AG08396 (cell line): ENCODE measurements at places on chromosomes 7 and 10.

DNA sequence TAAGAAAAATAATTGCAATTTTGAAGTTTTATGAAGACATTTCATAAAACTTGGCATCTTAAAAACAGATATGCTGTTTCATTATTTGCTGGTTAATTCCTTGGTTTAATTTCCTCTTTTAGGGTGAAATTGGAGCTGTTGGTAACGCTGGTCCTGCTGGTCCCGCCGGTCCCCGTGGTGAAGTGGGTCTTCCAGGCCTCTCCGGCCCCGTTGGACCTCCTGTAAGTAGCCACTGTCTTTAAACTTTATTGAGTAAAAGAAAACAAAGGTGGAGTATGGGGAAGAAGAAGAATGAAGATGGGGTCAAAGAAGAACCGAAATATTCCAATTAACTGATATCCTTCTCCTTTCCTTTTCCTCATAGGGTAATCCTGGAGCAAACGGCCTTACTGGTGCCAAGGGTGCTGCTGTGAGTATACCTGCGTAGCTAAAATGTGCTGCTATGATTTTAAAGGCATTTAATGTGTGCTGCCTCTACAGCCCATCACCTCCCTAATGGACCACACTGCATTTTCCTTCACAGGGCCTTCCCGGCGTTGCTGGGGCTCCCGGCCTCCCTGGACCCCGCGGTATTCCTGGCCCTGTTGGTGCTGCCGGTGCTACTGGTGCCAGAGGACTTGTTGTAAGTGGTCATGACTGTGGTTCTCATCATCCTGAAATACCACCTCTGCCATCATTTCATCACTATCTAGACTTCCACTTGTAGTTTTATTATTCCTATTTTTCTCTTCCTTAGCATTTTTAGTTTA lies 14.7 kb downstream of the COL1A2 start:
- DNase-seq = no peak

DNA sequence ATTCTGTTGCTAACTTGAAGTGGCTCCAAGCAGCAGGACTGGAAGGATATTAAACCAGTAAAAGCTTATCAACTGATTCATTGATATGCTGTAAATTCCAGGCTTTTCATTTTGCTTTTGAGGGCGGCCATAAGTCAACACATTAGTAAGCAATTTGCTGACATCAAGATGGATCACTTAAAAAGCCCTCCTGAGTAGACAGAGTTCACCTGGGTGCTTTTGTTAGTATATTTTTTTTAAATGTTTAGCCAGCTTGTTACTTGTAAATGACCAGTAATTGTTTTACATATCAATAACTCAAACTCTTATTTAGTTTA lies 26.5 kb downstream of the RNF32 start:
- no peak for DNase-seq

DNA sequence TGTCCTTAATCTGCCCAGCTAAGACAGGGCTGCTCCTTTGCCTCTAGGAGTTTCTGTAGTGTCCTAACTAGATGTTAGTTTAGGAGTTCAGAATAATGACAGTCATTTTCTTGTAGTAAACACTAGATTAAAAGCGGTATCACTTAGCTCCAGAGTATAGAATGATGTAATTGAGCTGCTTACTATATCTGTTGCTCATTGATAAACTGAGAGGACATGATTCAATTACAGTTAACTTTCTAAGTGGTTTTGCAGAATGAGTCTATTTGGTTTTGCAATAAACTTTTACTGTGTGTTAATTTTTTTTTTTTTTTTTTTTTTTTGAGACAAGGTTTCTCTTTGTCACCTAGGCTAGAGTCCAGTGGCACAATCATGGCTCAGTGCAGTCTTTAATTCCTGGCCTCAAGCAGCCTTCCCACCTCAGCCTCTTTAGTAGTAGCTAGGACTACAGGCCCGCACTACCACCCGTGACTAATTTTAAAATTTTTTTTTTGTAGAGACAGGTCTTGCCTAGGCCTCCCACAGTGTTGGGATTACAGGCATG lies 1.8 kb downstream of the STMP1 start:
- DNase-seq = no peak

DNA sequence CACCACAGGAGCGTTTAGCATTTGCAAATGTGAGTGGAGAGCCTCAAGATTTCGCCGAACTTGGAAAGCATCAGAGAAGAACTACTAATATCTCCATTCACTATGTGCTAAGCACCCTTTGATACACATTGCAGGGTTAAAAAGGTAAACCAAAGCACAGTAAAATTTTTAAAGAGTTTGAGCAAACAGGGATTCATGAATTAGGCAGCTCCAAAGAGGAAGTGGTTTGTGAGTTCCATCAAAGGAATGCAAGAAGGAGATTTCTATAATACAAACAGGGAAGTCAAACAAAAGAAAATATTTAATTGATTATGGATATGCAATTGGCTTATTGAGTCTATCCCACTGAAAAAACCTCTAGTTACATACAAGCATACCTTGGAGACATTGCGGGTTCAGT lies 81.1 kb upstream of the TMEM72 start:
- peak; percentile 45 for DNase-seq

- no peak for DNase-seq
Measured at GRCh38 chr7:138138244-138138643, 62.0 kb downstream of the AKR1D1 start.

- no peak for DNase-seq
Measured at GRCh38 chr7:55642266-55642665, 70.0 kb upstream of the VOPP1 start.

- no peak for DNase-seq
Measured at GRCh38 chr7:148581624-148582023, 8.9 kb upstream of the C7orf33 start.

DNA sequence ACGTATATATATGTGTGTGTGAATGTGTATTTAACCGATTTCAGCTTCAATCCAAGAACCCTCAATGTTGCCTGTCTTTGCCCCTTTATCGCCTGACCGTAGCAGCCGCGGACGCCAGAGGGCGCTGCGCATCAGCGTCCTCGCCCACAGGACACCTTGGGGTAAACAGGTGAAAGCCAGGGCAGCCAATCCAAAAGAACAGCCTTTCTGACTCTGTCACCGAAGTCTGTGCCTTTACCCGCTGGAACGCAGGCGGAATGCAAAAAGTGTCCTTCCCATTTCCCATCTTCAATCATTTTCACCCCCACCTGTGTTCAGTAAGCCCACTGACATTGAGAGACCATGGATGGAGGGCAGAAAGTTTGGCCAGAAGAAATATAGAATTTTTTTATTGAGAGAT lies 3.6 kb downstream of the NXPH1 start:
- DNase-seq = no peak

DNA sequence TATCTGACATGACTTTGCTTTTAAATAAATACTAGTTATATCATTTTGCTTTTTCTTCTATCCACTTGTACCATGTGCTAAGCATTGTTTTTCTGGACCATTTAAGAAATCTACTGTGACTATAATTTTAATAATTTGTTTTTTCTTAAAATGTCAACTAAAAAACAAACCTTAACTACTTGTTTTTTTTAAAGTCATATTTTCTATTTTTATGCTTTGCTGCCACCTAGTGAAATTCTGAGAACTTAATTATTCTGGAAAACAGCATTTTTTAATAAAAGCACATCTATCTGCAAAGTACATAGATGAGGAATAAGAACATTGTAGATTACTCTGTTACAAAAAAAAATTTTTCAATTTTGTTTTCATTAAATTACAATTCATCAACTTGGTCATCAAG lies 47.4 kb downstream of the ORC5 start:
- DNase-seq = peak; percentile 7
